ENCODE measurements at places on chromosomes 6 and 20. TPM values are rescaled to one million over a fixed set of nuclear protein-coding genes. Genes with fewer than 3 reads are reported as not detected.

The HMGA1 gene
- 16.1 TPM for total RNA-seq

The CLIC5 gene
- total RNA-seq, result under 0.01 TPM

The KIAA0408 gene
- total RNA-seq, result 2.0 TPM

The E2F1 gene
- total RNA-seq, result 3.4 TPM

The C6orf141 gene
- not detected for total RNA-seq

The HSPA12B gene
- total RNA-seq, result 0.22 TPM

The KCNK15 gene
- 6.8 TPM for total RNA-seq

The ADGB gene
- not detected for total RNA-seq

The UBE2C gene
- total RNA-seq, result 17.3 TPM

The SDCBP2 gene
- total RNA-seq, result 1.7 TPM

The MCHR2 gene
- not detected for total RNA-seq

The ANGPT4 gene
- total RNA-seq, result under 0.01 TPM

The PROKR2 gene
- total RNA-seq, result not detected

The CASP8AP2 gene
- 20.1 TPM for total RNA-seq

The C6orf15 gene
- total RNA-seq, result not detected

The KCNB1 gene
- total RNA-seq, result 6.1 TPM

The ADGRB3 gene
- total RNA-seq, result 0.13 TPM

The ARMH2 gene
- not detected for total RNA-seq

The MAP7 gene
- 1.4 TPM for total RNA-seq

The VGLL2 gene
- not detected for total RNA-seq

The IL17A gene
- total RNA-seq, result not detected

The POPDC3 gene
- total RNA-seq, result 71.8 TPM

The LHFPL5 gene
- total RNA-seq, result not detected

The RIPPLY2 gene
- under 0.01 TPM for total RNA-seq

The PCK1 gene
- not detected for total RNA-seq

The BPIFA2 gene
- total RNA-seq, result not detected

The THEMIS gene
- not detected for total RNA-seq

The MROH8 gene
- total RNA-seq, result 6.4 TPM

The HDGFL1 gene
- total RNA-seq, result not detected

The ZC2HC1B gene
- 0.26 TPM for total RNA-seq

The WFDC2 gene
- 0.22 TPM for total RNA-seq

The C20orf202 gene
- not detected for total RNA-seq

The DEFB124 gene
- not detected for total RNA-seq

The SLC35F1 gene
- not detected for total RNA-seq

The CLPSL1 gene
- not detected for total RNA-seq

The LY6G6C gene
- not detected for total RNA-seq

The SEC23B gene
- total RNA-seq, result 39.7 TPM

The CABLES2 gene
- 2.2 TPM for total RNA-seq

The GTF2H4 gene
- total RNA-seq, result 12.3 TPM

The ALDH8A1 gene
- total RNA-seq, result 0.43 TPM

The GTSF1L gene
- total RNA-seq, result not detected

The EFHC1 gene
- total RNA-seq, result 34.4 TPM

The TRIM39 gene
- 12.8 TPM for total RNA-seq

The BPI gene
- not detected for total RNA-seq

The OLIG3 gene
- not detected for total RNA-seq

The PTPRA gene
- total RNA-seq, result 56.3 TPM
